Regular cardiac myocyte (primary cell): ENCODE measurements at places on chromosomes 16 and 17. TPM values are rescaled to one million over a fixed set of nuclear protein-coding genes. Genes with fewer than 3 reads are reported as not detected.

TBX6 gene
- 0.19 and 0.28 TPM in 2 replicates for total RNA-seq

SP6 gene
- total RNA-seq = under 0.01 and 0.56 TPM in 2 replicates

NATD1 gene
- 1.7 and 2.8 TPM in 2 replicates for total RNA-seq

WNT9B gene
- total RNA-seq = under 0.01 TPM in 1 of 2 replicates, not detected in the other

ANKRD40CL gene
- 0.28 TPM in 1 of 2 replicates, not detected in the other for total RNA-seq
